ENCODE measurements at places on chromosomes 2 and 18.

- peak; percentile 70 for DNase-seq
Measured at GRCh38 chr2:84971510-84972206, 697 bp downstream of the KCMF1 start.

- no peak for DNase-seq
Measured at GRCh38 chr18:56899660-56900059, 247.2 kb upstream of the BOD1L2 start.

DNA sequence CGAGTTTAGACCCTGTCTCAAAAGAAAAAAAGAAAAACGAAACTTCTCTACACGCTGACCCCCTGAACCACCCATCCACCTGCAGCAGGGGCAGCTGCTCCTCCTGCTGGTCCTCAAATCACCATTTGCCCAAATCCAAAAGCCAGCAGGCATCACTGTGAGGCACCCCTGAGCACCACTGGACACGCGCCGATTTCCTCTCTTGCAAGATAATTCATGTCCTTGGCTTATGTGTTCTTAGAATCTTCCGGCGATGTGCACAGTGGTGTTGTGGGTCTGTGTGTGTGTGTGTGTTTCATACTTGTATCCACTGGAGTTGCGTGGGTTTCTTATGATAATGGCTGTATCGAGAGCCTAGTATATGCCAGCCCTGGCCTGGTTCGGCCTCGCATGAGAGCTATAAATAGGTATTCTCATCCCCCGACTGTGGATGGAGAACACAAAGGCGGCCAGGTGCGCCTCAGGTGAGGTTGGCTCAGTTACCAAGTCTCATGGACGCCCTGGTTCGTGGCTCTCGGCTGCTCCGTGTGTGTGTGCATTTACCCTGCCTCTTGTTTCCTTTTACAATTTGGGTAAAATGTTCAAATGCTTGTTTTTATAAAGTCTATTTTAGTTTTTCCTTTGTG lies 235.5 kb downstream of the HDAC4 start:
- DNase-seq = no peak

GRCh38 chr18:35424356-35424755 lies 47.2 kb upstream of the ZNF396 start:
- no peak for DNase-seq

DNA sequence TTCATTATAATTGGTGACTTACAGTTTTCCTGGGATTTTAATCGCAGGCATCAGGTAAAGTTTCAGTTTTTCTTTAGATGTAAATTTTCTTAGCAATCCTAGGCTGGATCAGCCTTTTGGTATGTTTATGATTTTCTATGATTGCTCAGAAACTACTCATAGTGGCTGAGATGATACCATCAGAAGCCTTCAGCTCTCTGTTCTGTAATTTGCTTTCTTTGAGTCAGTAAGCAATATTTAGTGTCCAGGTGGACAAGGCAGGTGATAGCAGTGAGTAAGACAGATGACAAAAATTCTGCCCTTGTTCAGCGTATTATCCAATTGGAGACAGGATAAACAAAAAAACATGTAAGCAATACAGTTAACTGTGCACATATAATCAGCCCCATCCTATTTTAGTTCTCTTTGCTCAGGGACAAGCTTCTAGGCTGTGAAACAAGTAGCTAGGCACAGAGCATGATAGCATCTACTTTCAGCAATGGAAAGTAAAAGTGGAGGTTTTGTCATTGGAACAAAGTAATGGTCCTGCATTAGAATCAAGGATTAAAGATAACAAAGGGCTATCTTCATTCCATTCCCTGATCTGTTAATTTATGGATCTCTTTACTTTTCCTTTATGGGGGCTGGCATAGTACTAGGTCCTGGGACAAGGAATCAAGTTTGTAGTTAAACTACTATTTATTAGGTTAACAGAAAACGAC lies 100.8 kb downstream of the EPC2 start:
- no peak for DNase-seq

DNA sequence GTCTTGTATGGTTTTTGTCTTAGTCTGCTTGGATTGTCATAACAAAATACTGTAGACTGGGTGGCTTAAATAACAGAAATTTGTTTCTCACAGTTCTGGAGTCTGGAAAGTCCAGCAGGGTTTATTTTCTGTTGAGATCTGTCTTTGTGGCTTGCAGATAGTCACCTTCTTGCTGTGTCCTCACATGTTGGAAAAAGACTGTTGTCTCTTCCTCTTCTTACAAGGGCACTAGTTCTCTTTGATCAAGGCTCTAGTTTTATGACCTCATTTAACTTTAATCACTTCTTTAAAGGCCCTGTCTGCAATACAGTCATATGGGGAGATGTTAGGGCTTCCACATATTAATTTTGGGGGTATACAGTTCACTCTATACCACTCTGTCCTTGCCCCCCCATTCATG lies 56.5 kb downstream of the NBEAL1 start:
- DNase-seq = no peak

DNA sequence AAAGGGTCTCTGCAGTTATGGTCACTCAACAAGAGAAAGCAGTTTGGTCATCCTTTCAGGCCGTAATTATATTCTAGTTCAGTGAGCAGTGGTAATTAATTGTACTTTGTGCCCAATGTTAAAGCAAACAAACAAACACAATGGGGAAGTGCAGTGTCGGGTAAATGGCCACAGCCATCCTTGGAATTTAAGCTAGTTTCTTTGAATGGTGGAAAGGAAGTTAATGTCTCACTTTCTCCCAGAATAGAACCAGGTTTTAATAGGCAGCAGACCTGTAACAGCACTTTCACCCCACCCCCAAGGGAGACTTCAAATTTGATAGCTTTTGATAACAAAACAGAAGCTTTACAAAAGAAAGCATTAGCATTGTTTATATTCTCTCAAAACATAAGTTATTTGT lies 20.0 kb upstream of the ITGAV start:
- DNase-seq = no peak

- no peak for DNase-seq
Measured at GRCh38 chr18:33584548-33585430, 6.8 kb downstream of the ASXL3 start.

GRCh38 chr2:177397481-177398289 lies 5.1 kb downstream of the AGPS start:
- no peak for DNase-seq

DNA sequence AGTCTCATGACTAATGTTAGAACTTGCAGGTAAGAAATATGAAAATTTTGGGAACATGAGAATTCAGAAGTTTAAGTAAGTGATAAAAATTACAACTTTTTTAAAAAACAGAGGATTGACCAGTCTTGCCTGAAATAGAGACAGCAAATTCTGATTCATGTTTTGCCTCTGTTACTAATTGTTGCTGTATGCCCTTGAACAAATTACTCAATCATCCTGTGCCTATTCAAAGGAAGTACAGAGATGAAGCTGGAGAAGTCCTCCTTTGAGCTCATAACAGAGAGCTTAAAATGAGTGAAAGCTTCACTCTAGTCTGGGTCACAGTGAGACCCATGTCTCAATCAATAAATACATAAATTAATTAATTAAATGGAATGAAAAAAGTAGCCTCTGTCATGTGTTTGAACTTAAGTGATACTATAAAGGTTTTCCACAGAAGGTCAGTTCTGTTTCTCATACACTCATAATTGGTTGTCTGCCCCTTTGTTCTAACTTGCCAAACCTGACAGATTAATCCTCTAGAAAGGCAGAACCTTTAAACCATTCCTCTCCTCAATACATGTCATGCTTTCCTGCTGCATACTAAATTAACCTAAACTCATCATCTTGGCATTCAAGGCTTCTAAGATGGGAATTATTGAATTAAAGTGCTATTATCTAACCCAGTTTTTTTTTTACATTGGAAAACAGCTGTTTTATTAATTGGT lies 374.6 kb upstream of the LRATD1 start:
- no peak for DNase-seq

GRCh38 chr2:20400306-20400705 lies 46.6 kb upstream of the RHOB start:
- no peak for DNase-seq

GRCh38 chr2:120793682-120794403 lies 58.2 kb downstream of the GLI2 start:
- no peak for DNase-seq

- no peak for DNase-seq
Measured at GRCh38 chr2:8392098-8392866, 289.6 kb upstream of the ID2 start.

DNA sequence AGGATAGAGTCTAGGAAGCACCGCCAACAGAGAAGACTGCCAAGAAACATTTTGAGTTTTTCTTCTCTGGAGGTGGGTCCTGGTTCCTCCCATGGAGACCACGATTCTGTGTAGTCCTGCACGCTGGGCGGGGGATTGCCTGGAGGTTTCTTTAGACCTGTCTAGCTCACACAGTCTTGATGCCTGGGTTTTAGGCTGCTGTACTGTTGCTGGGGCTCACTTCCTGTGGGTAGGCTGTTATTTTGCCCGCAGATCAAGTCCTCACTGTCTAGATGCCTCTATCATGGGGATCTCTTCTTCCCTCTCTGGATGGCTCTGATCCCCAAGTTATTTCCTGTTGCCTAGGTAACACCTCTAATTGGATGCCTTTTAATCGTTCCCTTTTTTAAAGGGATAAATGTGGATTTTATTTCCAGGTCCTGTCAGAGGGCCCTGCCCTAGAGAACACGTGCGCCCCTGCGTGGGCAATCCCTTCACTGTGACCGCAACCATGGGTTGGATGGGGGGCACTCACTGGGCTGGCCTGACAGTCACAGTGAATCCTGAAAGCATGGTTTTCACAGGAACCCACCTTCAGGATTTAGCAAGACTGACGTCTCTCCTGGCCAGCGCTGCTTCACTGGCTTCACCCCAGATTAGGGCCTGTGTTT lies 115.7 kb downstream of the MSH2 start:
- DNase-seq = no peak

- DNase-seq = no peak
Measured at GRCh38 chr2:189104934-189105333, 74.6 kb downstream of the COL5A2 start.

DNA sequence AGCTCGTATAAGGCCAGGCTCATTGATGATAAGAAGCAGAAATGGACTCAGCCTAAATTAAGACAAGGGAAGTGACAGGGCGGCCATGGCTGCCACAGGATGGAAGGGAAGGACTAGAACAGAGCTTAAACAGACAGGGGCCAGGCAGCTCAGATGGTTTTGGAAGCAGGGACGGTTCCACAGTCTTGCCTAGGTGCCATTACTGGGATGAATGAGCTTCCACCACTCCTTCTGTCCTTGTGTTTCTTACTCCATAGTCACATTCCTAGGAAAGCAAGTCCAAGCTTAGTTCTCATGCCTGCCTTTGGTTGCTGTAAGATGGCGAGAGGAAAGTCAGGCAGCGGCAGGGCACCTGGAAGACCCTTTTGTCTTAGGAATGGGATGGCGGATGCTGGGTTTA lies 11.9 kb downstream of the GNLY start:
- DNase-seq = no peak

DNA sequence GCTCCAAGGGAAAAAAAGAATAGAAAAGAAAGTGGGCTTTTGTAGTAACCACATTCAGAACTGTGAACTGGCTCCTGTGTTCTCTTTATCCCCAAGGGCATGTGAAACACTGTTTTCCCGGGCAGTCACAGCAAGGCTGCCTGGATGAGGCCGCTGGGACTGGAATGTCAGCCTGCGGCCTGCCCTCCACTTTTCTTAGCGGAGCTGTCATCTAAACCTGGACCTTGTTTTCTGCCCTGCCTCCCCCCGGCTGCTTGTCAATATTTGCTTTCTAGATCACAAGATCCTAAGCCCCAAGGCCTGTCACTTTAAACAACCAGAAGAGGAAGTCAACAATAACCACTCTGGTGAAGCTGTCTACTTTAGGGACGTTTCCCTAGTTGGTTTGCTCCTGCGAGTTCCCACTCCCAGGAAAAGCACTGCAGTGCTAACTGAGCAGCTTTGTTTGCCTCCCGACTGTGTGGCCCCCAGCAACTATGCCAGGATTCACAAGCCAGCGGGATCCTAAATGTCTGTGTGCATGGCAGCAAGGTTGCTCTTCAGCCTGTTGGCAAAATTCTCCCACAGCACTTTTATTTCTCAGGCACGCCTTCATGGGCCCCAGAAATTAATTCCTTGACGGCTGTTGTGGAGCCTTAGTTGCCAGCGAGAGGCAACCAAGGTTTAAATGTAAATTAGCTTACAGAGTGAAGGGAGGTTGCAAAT lies 30.6 kb downstream of the SOWAHC start:
- DNase-seq = no peak

- no peak for DNase-seq
Measured at GRCh38 chr2:215979620-215980019, 33.7 kb downstream of the MREG start.

GRCh38 chr2:100248971-100249370 lies 73.3 kb downstream of the LONRF2 start:
- DNase-seq = no peak

DNA sequence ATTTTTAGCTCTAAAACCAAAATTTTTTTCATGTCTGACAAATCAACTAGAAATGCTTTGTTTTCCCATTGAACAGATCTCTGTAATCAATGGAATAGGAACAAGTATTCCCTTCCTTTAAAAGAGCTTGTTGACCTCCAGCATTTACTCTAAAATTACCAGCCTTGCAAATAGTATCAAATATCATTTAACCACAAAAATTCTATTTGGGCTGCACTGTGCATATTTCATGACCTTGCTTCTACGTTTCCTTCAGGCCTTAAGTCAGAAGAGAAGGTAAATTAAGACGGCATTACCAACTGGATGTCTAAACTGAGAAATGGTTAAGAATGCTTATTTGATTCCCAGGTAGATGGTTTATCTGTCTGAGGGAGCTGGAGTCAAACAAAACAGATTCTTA lies 33.3 kb upstream of the NRXN1 start:
- DNase-seq = no peak

GRCh38 chr18:6057604-6058003 lies 162.3 kb upstream of the TMEM200C start:
- no peak for DNase-seq

- DNase-seq = peak; percentile 12
Measured at GRCh38 chr2:46377666-46378560, 80.7 kb downstream of the EPAS1 start.

DNA sequence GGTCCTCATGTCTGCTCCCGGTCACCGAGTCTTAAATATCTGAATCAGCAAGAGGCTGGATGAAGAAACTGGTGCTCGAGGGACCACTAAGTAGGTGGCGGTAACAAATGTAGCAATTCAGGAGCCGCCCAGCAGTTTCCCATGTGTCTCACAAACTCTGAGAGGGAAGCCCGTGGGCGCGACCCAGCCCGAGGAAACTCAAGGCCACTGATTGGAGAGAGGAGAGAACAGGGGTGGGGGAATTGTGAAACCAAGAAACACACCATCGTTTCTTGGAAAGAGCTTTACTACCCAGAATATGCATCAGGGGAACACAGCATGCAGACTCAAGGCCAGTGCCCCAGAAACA lies 10.8 kb downstream of the MLPH start:
- DNase-seq = no peak

GRCh38 chr2:130869441-130870160 lies 32.9 kb downstream of the ARHGEF4 start:
- DNase-seq = no peak

- DNase-seq = no peak
Measured at GRCh38 chr2:192286093-192286701, 91.5 kb upstream of the TMEFF2 start.

GRCh38 chr2:18514526-18515461 lies 45.7 kb downstream of the RDH14 start:
- DNase-seq = no peak

GRCh38 chr2:206260188-206261012 lies 14.1 kb upstream of the ZDBF2 start:
- no peak for DNase-seq

Data from stimulated activated CD8-positive, alpha-beta memory T cell treated with anti-CD3 and anti-CD28 coated beads, Interleukin-4, amount 100 ng/mL, for 48 hours (primary cell).